CD4-positive, alpha-beta T cell treated with Interleukin-12 subunit alpha and Interleukin-12 subunit beta, for 1 hour (primary cell): ENCODE measurements at places on chromosomes 3 and 15.
A peak's percentile ranks its signal among the peaks of the same experiment; 100 is the strongest.

GRCh38 chr15:100032358-100033085 lies 299.3 kb upstream of the LYSMD4 start:
- DNase-seq: no peak

DNA sequence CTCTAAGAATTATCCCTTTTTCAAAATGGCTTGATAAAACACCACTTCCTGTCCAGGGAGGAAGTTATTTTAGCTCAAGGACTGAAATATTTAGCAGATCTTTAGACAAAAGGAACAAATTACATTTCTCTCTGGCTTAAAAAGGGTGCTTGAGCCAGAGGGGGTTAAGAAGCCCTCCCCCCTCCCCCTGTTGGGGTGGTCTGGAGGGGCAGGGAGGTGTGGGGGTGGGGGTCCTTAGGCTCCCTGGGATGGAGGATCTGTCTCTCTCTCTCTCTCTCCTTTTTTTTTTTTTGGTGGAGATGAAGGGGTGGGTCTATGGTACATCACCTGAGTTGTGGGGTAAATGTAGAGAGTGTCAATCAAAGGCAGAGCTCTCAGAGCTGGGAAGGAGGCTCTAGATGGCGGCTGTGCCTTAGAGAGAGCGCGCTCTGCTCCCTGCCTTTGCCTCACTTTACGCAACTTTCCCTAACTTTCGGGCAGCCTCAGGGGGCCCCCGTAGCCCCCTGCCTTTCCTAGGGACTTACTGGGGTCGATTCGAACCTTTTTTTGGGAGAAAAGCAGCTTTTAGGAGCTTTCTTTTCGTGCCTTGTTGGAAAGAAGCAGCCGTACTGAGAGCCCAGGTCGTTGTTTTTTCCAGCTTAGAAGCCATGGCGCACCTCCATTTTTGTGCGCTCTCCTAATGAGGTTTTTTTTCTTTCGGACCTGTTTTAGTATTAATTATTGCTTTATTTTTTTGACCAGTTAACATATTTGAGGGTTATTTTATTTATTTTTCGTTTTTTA lies at the start of gene CHD2:
CHD2 (plus strand) TSS at position 377 of the 783 bp plus-strand sequence. CDS start 914 bp downstream, outside the sequence.
- DNase-seq: peak; percentile 84

DNA sequence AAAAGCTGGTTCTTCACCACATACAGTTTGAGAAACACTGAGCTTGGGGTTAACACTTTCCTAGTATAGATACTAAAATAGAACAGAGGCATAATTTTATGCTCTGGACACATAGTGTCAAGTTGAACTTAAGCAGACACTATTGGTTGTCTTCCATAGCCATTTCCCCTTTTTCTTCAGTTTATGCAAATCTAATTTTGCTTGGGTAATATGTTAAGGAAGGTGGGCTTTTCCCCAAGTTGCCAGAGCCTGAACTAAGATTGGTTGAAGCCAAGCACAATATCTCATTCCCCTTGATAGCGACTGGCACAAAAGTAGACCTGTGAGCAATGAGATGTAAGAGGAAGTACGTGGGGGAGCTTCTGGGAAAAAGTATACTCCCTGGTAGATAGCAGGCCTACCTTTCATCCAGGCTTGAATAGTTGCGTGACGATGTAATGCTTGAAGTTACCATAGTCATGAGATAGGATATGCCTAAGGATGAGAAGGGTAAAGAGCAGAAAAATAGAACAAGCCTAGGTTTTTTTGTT lies 4.5 kb upstream of the POPDC2 start:
- DNase-seq: no peak

DNA sequence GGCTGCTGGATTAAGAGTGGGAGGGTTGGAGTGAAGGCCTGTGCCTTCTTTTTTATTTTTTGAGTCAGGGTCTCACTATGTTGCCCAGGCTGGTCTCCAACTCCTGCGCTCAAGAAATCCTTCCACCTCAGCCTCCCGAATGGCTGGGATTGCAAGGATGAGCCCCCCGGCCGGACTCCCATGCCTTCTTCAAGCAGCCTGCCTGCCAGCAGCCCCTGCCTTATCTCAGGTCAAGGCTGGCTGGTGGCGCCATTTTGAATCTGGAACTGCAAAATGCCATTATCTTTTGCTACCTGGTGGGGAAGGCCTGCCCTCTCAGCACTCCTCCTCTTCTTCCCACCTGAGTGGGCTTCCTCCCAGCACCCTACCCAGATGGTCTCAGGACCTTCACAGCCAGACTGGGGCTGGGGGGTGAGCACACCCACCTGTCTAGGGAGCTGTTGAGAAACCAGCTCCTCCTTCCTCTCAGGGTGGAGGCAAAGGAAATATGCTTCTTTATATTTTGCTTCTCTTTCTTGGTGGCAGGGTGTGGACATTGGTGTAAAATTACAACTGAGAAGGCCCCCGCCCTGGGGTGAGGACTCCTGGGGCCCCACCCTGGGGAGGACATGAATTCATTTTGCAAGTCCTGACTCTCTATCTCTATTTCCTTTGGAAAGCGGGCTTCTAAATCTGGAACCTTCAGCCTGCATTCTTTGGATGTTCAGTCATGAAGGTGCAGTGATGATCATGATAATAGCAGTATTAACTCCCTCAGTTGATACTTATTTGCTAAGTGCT lies 7.7 kb upstream of the FLNB start:
- DNase-seq: no peak

GRCh38 chr3:186886202-186886981 lies 43.9 kb downstream of the ADIPOQ start:
- DNase-seq: no peak

GRCh38 chr3:141644931-141645330 lies 93.2 kb upstream of the RNF7 start:
- peak; percentile 67 for DNase-seq

- no peak for DNase-seq
Observed at GRCh38 chr15:89878323-89878722, 15.5 kb downstream of the AP3S2 start.
